ENCODE measurements at places on chromosomes 16 and 17. TPM values are rescaled to one million over a fixed set of nuclear protein-coding genes. Genes with fewer than 3 reads are reported as not detected.

The RDM1 gene
- 9.0 TPM for total RNA-seq

The TBX21 gene
- total RNA-seq: not detected

DNA sequence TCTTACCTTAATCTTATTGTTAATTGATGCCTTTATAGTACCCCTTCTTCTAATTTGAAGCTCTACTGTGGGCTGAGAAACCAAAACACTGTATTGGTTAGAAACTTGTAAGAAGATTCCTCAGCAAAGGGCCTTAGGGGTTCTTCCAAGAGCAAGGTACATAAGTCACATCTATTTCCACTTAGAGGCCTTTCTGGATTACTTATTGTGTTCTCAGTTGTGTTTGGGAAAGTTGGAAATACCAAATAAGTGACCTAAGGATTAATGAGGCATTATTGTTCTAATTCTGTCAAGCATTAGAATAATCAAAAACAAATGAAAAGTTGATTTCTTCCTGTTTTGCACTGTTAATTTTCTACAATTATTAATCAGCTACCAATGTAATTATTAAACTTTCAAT, 85.8 kb downstream of the SKAP1 start:
- H3K36me3 ChIP-seq: no peaks in the 10 kb centered on the region
- no peaks in the 10 kb centered on the region for H3K27me3 ChIP-seq
- no peak overlapping the region for H3K4me3 ChIP-seq
- H3K27ac ChIP-seq: no peak overlapping the region

GRCh38 chr17:55437159-55437605, 15.5 kb upstream of the MMD start:
- no peak overlapping the region for H3K4me3 ChIP-seq
- no peaks in the 10 kb centered on the region for H3K27me3 ChIP-seq
- H3K27ac ChIP-seq: no peak overlapping the region
- no peaks in the 10 kb centered on the region for H3K4me1 ChIP-seq
- DNase-seq: no peak

DNA sequence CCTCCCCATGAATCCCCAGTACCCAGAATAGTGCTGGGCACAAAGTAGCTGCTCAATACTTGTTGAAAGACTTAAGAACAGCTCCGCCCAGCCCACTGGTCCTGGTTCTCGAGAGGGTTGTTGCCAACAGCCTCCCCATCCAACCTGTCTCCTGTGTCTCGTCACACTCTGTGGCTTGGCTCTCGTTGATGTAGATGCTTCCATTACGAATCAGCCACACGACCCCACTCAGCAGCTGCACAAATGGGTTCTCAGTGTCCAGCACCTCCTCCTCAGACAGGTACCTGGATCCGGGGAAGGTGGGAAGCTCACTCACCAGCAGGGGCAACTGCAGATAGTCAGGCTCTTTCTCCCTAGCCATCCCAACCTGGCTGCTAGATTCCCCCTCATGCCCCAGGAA, 2.1 kb downstream of the NAGPA start:
- H3K36me3 ChIP-seq: no peaks in the 10 kb centered on the region
- H3K4me3 ChIP-seq: peak overlapping the region; percentile 66
- peaks cover 6% of the 10 kb centered on the region for H3K4me1 ChIP-seq
- DNase-seq: no peak
- H3K27me3 ChIP-seq: no peaks in the 10 kb centered on the region

DNA sequence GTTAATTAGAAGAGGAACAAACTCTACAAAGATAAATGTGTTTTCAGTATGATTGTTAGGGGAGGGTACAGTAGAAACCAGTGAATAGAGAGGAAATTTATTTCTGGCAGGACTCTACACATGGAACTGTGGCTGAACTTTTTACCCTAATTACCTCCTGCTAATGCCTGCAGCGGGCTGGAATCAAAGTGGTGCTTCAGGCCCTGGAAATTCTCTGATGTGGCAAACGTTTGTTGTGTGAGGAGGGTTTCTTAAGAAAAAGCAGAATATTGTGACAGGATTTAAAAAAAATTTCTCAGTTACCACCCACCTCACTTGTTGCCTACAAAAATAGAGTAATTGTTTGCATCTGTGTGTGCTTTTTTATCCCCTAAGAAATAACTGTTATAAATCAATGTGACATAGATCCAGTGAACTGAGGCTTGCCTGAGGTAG, 154.5 kb downstream of the BCAS3 start:
- no peaks in the 10 kb centered on the region for H3K4me1 ChIP-seq
- H3K36me3 ChIP-seq: no peaks in the 10 kb centered on the region
- H3K4me3 ChIP-seq: no peak overlapping the region
- H3K27ac ChIP-seq: no peak overlapping the region
- H3K27me3 ChIP-seq: no peaks in the 10 kb centered on the region
- DNase-seq: no peak
